ENCODE measurements at places on chromosomes 2 and 18.

- no peak for DNase-seq
Measured at GRCh38 chr18:69969491-69969890, 21.8 kb upstream of the CD226 start.

GRCh38 chr18:56286775-56287325, 351.5 kb downstream of the TXNL1 start:
- no peak for DNase-seq

- DNase-seq, result no peak
Measured at GRCh38 chr2:21429747-21430146, 306.0 kb downstream of the TDRD15 start.

- DNase-seq, result no peak
Measured at GRCh38 chr2:162016080-162016479, 57.9 kb downstream of the DPP4 start.

DNA sequence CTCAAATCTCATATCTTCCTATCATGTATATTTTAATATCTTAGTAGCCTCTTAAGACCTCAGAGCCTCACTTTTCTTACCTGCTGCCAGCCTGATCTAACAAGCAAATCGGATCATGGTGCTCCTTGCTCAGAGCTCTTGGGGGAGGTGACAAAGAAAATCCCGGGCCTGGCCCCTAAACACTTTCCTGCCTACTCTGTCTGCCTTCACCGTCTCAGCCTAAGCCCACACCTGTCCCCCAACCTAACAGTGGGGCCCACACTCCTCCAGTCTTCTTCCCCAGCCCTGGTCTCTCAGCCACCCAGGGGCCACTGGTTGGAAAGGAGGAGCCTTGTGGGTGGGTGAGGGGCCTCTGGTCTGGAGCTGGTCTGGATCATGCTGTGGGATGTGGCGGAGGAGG, 207.3 kb downstream of the HAUS1 start:
- DNase-seq, result no peak

DNA sequence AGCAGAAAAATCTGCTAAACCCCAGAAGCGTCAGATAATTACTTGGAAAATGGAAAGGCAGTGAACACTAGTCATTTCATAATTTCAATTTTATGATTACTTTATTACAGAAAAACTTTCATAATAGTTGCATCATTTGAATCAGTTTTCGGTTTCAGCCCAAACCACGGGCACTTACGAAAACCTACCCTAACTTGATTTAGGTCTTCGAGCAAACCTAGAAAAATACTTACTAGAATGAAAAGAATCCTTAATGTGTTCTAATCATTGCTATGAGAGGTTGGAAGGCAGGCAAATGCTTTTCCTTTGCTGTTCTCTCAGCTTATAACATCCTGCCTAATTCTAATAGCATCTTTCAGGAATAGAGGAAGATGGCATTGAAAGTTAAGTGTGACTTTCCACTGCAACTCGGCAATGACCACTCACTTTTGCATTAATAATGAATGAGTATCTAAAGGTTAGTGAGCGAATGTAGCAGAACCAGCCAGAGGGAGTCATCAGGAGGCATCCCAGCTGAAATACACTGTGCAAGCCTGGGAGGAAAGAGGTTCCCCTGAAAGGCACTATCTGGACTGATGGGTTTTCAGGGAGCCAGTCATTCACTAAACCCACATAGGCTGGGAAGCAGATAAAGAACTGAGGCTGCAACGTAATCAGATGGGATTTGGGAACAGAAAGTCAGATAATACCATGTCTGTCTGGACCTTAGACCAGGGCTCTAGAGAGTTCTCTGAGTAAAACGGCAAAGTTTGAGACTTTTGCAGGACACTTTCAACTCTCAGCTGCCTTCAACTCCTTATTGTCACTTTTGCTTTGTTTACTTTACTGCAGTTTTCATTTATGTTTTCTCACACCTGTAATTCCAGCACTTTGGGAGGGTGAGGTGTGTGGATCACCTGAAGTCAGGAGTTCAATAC, 520.8 kb downstream of the RNF144A start:
- DNase-seq, result no peak

Data from stimulated activated CD4-positive, alpha-beta T cell treated with anti-CD3 and anti-CD28 coated beads, Interleukin-2, amount 100 ng/mL, for 24 hours (primary cell).